Heart left ventricle (tissue), 16 donors: ENCODE measurements at places on chromosomes 7 and 10.

DNA sequence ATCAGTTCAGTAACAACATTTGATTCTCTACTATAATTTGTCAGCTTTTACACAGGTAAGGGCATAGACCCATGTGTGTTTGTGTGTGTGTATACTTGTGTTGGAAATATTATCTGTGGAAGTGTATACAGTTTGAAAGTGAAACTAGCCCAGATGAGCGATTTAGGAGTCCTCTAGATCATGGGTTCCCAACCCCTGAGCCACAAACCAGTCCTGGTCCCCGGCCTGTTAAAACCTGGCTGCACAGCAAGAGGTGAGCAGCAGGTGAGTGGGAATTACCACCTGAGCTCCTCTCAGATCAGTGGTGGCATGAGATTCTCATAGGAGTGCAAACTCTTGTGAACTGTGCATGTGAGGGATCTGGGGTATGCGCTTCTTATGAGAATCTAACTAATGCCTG is 1221.5 kb upstream of the SORCS1 start:
- H3K36me3 ChIP-seq = no peaks in the 10 kb centered on the region
- DNase-seq = no peak
- no peaks in the 10 kb centered on the region for H3K27me3 ChIP-seq

GRCh38 chr7:151210087-151210854 is at the start of gene H2BK1:
H2BK1 (minus strand) TSS chr7:151210488; CDS start chr7:151210318, 170 bp downstream.
- no peaks in the 10 kb centered on the region for H3K4me1 ChIP-seq
- H3K27me3 ChIP-seq = no peaks in the 10 kb centered on the region
- no peak within 1 kb of the TSS for H3K27ac ChIP-seq
- peaks cover 11% of the 10 kb centered on the region for H3K36me3 ChIP-seq
- H3K4me3 ChIP-seq = no peak within 1 kb of the TSS
- DNase-seq = no peak

DNA sequence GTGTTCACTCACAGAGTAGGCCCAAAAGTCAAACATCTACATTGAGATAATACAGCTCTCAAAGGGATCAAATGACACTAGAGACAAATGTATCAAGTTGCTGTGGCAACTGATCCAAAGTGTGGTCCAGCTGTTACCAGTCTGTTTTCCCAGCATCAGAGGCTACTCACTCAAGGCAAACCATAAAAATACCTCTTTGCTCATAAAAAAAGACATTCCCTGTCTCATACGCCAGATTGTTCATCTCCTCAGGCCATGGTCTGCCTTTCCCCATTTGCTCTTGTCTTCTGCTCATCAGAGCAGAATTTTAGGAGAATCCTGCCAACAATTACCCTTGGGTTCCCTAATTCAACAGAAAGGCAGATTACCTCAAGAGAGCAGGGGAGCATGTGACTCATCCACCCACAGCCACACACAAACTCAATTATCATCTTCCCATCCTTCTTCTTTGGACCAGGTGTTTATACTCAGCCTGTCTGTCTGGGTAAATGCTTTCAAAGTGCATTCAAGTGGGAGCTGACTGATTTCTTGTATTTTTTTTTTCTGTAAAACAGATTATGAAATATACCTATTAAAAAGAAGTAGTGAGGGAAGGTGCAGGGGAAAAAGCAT is 226.5 kb upstream of the HPS1 start:
- no peaks in the 10 kb centered on the region for H3K27me3 ChIP-seq
- H3K36me3 ChIP-seq = no peaks in the 10 kb centered on the region
- no peak overlapping the region for H3K4me3 ChIP-seq
- no peak overlapping the region for H3K27ac ChIP-seq

DNA sequence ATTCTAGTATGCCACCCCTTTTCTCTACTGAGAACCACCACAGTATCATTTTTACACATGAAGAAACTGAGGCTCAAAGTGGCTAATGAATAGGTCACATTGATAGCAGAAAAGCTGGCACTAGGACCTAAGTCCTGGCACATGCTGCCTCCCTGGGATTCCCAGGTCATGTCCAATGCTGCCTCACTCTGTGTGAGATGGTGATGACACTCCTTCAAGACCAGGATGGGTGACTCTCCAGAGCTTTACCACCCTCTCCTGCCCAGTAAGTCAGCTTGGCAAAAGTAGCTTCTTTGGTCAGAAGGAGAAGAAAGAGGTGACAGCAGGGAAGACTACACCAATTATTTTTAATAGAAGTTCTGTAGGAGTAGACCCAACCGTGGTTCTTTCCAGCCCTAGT is 13.3 kb upstream of the AKR1B10 start:
- no peaks in the 10 kb centered on the region for H3K36me3 ChIP-seq
- H3K4me1 ChIP-seq = no peaks in the 10 kb centered on the region
- H3K27ac ChIP-seq = no peak overlapping the region
- H3K27me3 ChIP-seq = no peaks in the 10 kb centered on the region
- DNase-seq = no peak

DNA sequence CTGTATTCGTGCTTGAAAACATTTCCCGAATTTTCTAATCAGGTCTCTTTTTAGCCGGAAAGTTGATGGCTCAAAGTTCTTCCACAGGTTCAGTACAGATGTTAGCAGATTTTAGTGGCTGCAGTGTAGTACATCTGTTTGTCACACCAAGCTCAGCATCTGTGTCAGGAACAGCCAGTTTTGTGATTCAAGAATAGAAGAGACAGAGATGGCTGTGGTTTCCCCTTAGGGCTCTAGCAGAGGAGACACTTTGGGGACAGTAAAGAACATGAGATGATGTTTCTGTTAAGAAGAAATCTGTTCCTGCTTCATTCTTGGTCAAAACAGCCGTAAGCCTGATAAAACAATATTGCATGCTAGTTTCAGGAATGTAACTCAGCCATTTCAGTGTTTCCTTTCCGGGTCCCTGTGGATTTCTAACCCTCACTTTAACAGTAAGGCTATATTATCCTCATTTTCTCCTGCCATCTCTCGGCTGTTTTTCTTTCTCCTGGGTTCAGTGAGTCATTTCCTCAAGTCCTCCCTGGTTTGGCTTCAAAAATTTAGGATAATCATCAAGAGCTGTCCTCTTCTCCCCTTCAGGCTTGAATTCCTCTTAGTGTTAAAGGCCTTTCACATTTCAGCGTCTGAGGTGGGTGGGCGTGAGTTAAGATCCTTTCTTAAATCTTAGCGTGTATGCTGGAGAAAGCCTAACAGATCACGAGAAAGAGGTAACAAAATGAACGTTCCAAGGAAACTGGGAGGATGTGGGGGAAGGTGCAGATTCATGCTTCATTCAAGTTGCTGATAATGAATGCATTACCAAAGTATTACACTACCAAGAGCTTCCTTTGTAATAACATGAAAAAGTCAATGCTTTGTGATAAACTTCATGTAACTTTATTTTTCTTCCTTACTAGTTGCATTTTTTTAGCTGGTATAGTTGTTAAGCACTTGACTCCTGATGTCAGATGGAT is 37.1 kb upstream of the BICC1 start:
- H3K27ac ChIP-seq = peak overlapping the region; percentile 78
- DNase-seq = no peak
- H3K4me1 ChIP-seq = no peaks in the 10 kb centered on the region
- no peak overlapping the region for H3K4me3 ChIP-seq
- H3K36me3 ChIP-seq = no peaks in the 10 kb centered on the region
- H3K27me3 ChIP-seq = no peaks in the 10 kb centered on the region

- H3K4me3 ChIP-seq = no peak overlapping the region
- H3K27me3 ChIP-seq = no peaks in the 10 kb centered on the region
- DNase-seq = no peak
- H3K27ac ChIP-seq = no peak overlapping the region
- peaks cover 34% of the 10 kb centered on the region for H3K4me1 ChIP-seq
Measured at GRCh38 chr7:5553298-5553877, 129.8 kb upstream of the TNRC18 start.

GRCh38 chr10:102540023-102540422 is 36.3 kb downstream of the SUFU start:
- H3K27ac ChIP-seq = no peak overlapping the region
- no peaks in the 10 kb centered on the region for H3K36me3 ChIP-seq
- no peak for DNase-seq
- peaks cover 14% of the 10 kb centered on the region for H3K4me1 ChIP-seq
- H3K4me3 ChIP-seq = no peak overlapping the region
- no peaks in the 10 kb centered on the region for H3K27me3 ChIP-seq

GRCh38 chr10:10919976-10920375 is 97.7 kb upstream of the CELF2 start:
- DNase-seq = no peak
- H3K27me3 ChIP-seq = no peaks in the 10 kb centered on the region
- no peaks in the 10 kb centered on the region for H3K36me3 ChIP-seq
- H3K27ac ChIP-seq = no peak overlapping the region
- no peak overlapping the region for H3K4me3 ChIP-seq

DNA sequence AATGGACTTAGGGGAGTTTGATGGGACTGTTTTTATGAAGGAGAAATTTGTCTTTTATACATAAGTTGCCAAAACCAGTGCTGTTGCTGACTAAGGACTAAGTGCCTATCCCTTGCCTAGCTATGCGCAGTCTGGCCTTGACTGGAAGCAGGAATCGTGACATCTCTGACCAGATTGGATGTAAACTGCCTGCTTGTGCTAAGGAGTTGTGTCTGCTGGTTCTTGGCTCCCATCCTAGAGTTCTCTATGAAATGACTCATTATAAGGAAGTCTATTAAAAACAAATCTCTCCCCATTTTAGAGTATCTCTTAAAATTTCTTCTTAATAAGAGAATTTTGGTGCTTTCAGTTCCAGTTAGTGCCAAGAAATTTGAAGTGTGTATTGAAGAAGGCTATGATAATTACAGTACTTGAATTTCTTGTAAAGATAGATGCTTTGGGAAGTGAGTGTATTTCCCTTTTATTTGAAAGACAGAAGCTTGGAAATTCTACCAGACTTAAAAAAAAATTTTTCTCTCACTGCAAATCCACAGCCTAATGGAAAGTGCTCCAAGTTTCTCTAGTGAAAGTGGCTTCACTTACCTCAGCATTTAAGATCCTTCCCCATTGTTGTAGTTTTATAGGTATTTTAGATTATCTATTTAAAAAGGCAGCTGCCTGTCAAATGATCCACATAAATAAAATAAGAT is 77.6 kb downstream of the BICC1 start:
- no peaks in the 10 kb centered on the region for H3K36me3 ChIP-seq
- H3K27ac ChIP-seq = no peak overlapping the region
- DNase-seq = peak; percentile 30

DNA sequence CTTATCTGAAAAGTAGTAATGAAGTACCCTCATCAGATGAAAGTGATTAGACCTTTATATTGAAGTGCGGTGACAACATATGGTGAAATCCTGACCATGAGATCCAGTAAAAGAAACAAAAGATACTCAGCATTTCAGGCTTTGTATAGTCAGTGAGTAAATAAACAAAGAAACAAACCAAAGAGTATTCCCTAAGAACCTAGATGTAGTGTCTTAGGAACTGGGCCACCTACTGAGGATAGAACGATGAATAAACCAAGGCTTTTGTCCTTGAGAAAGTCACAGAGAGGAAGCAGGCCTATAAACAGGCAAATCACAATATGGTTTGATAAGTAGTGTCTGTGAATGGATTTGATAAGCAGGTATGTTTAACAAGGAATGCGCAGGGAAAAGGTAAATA is 46.2 kb downstream of the ZNF277 start:
- no peaks in the 10 kb centered on the region for H3K27me3 ChIP-seq
- H3K36me3 ChIP-seq = no peaks in the 10 kb centered on the region
- H3K4me1 ChIP-seq = no peaks in the 10 kb centered on the region
- no peak overlapping the region for H3K27ac ChIP-seq
- no peak overlapping the region for H3K4me3 ChIP-seq

GRCh38 chr7:36264123-36264801 is 111.2 kb downstream of the EEPD1 start:
- H3K27ac ChIP-seq = no peak overlapping the region
- H3K36me3 ChIP-seq = no peaks in the 10 kb centered on the region
- no peaks in the 10 kb centered on the region for H3K27me3 ChIP-seq
- no peak for DNase-seq

DNA sequence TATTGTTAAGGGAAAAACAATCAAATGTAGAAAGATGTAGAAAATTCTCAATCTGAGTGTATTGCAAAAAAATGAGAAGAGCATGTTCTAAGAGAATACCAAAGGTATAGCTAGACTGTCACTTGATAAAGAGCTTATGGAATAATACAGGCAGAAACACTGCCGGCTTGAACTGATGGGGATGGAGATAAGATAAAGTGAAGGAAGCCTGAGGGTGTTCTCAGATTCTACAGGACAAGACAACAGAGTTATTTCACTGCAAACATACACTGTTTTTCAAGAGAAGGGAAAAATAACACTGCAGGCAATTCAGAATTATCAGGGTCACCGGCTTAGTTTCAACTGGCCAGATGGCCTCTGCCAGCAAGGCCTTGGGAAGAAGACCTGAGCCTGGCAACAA is 80.0 kb downstream of the ZNF716 start:
- no peaks in the 10 kb centered on the region for H3K36me3 ChIP-seq
- no peak overlapping the region for H3K27ac ChIP-seq

GRCh38 chr10:130337305-130337640 is 201.1 kb downstream of the GLRX3 start:
- no peaks in the 10 kb centered on the region for H3K36me3 ChIP-seq
- H3K4me3 ChIP-seq = no peak overlapping the region
- no peak for DNase-seq
- peaks cover 11% of the 10 kb centered on the region for H3K27me3 ChIP-seq
- no peak overlapping the region for H3K27ac ChIP-seq
- no peaks in the 10 kb centered on the region for H3K4me1 ChIP-seq

- H3K27ac ChIP-seq = peak overlapping the region; percentile 81
- no peak overlapping the region for H3K4me3 ChIP-seq
- no peaks in the 10 kb centered on the region for H3K27me3 ChIP-seq
- DNase-seq = no peak
- peaks cover 43% of the 10 kb centered on the region for H3K4me1 ChIP-seq
Measured at GRCh38 chr10:119396008-119396708, 146.4 kb downstream of the RGS10 start.

- H3K4me3 ChIP-seq = no peak overlapping the region
- no peaks in the 10 kb centered on the region for H3K36me3 ChIP-seq
- H3K27ac ChIP-seq = no peak overlapping the region
- DNase-seq = no peak
- no peaks in the 10 kb centered on the region for H3K27me3 ChIP-seq
Measured at GRCh38 chr7:151894111-151895007, 17.4 kb upstream of the PRKAG2 start.

GRCh38 chr10:79316671-79317431 is 30.4 kb upstream of the PPIF start:
- no peak overlapping the region for H3K4me3 ChIP-seq
- H3K4me1 ChIP-seq = peaks cover 54% of the 10 kb centered on the region
- H3K36me3 ChIP-seq = peaks cover 35% of the 10 kb centered on the region
- H3K27me3 ChIP-seq = no peaks in the 10 kb centered on the region
- H3K27ac ChIP-seq = no peak overlapping the region
